Keratinocyte (primary cell): ENCODE measurements at places on chromosomes 12 and 14.

GRCh38 chr12:104360157-104360556, 56.6 kb downstream of the EID3 start:
- DNase-seq = no peak

GRCh38 chr14:72855913-72856312, 38.0 kb downstream of the DPF3 start:
- no peak for DNase-seq

DNA sequence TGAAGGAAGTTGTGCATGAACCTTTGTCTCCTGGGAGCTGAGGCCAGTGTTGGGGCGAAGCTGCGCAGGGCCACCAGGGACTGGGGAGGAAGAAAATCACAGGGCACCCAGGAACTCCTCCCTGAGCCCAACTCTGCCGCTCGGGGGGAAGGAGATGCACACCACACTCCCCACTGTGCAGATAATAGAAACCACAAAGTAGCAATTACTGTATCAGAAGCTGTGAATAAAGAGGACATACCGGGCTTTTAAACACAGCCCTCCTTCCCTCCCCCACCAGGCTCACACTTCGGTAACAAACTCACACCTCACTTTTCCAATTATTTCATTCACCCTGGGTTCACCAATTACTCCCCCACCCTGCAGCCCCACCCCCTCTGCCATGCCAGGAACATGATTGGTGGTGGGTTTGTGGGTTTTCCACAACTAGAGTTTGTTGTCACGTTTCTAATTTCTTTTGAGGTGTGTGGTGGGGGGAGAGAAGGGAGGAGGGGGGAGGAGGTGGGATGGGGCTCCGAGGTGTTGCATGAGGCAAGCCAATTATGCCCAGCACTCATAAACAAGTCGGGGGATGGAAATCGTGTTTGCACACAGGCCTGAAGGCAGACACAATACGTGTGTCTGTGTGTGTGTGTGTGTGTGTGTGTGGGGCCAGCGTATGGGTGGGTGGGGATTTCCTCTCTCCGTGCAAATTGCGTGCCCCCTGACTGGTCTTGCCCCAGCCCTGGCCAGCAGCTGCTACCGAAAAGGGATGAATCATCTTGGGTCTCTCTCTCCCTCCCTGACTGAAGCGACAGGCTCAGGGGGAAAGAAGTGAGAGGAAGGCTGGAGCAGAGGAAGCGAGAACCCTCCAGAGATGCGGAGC, 103.3 kb downstream of the RBM19 start:
- DNase-seq = no peak

- DNase-seq = no peak
Measured at GRCh38 chr12:89723276-89723675, 14.6 kb upstream of the ATP2B1 start.

- DNase-seq = no peak
Measured at GRCh38 chr14:68987653-68988036, 8.5 kb upstream of the ACTN1 start.

DNA sequence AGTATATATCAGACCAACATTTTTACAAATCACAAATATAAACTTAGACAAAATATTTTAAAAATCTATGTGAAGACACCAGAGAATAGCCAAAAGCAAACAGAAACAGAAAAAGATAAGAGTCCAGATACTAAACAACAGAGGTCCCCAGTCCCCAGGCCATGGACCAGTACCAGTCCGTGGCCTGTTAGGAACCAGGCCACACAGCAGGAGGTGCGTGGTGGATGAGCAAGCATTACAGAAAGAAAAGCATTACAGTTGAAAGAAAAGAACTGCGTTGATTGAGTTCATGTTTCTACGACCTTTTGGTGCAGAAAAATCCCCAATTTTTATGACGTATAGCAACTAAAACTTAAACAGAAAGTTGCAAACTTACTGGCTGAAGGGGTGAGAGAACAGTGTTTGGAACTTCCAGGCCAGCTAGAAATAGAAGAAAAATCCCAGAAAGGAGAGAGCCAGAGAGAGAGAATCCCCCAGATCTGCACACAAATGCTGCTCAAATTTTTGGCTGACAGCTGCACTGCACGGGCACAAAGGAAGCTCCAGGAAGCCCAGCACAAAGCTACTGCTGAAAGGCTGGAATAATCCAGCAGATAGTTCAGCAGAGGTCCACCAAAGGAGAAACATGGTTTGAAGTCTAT, 159.6 kb upstream of the C14orf180 start:
- DNase-seq = no peak

DNA sequence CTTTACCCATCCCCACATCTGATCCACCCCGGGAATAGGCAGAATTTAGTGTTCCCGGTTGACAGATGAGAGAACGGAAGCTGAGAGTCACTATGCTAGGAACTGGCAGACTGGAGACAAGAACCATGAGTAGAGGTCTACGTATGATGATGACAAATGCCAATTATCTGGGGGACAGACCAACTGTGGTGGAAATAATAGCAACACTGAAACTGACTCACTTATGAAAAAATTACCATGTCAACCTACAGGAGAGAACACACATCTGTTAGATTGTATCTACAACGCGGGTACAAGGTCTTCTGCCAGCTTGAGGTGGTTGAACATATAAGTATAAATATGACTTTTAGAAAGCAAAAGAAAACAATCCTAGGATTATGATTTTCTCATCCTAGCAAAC, 15.4 kb upstream of the SELPLG start:
- DNase-seq = no peak

DNA sequence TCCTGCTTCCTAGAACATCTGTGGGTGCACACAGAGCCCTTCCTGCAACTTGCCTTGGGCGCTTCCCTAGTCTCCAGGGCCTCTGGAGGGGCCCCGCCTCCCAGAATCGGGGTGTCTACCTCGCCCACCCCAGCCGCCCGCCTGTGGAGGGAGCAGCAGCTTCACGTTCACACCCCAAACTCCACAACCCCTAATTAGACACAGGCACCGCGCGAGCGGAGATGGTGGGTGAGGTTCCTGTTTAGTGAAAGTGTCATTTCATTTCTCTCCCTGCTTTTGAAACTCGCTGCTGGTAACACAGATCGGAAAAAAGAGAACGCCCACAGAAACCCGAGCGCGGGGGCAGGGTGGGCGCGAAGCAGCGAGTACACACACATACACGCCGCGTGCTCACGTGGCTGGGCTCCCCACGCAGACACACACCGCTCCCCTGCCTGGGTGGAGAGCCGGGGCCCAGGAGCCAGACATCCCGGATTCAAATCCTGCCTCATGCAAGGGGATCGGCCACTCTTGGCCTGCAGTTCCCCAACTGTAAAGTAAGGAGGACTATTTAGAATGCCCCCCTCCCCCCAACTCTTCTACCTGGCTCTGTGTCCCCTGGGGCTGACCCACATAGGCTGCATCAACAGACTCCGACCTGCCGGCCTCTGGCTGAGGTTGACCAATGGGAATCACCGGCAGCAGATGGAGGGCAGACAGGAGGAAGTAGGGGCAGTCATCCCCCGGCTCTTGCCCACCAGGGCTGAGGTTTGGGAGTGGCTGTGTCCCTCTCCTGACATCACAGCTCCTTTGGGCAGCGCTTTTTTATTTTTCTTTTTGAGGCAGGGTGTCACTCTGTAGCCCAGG, 79.2 kb upstream of the NCOR2 start:
- DNase-seq = no peak

DNA sequence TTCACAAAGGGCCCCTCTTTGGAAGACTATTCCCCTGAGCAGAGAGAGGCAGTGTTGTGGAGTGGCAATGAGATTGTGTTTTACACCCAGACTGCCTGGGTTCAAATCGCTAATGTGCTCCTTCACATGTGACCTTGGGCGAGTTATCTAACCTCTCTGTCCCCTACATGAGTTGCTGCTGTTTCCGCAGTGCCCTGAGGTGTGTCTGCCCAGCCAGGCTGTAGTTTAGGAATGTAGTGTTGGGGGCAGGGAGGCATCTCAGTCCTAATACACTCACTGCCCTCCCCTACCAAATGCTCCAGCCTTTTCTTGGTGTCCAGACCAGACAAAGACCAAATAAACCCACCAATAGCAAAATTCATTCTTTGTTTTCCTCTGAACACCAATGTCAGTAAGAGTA, 78.6 kb downstream of the SLC24A4 start:
- DNase-seq = no peak

DNA sequence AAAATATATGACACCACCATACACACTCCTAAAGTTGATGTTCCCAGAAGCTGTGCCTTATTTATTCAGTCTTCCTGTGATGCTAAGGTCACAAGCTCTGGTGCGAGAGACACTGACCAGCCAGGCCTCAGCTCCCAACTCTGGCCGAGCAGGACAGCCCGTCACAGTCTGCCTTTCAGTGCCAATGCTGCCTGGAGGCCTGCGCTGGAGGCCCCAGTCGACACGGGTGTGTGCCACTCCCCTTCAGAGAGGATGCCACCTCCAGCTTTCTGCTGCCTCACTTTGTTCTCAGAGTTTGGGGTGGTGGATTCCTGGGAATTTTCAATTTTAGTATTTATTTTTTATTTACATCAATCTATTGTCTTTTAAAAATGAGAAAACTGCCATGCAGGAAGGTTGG, 7.3 kb upstream of the PAPLN start:
- DNase-seq = no peak

DNA sequence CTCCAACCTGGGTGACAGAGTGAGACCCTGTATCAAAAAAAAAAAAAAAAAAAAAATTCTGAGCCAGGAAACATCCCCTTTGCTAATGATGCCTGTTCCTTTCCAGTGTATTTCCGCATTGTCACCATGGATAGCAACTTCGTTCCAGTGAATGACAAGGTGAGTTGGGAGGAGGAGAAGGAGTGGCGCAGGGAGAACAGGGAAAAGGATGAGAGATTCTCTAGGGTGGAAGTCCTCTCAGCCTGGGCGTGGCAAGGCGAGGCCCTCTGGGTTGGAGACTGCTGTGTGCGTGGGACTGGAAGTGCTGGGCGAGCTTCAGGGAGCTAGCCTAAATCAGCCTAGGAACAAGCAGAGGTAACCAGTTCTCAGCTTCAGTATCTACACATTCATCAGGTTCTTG, 7.2 kb downstream of the A2ML1 start:
- no peak for DNase-seq

DNA sequence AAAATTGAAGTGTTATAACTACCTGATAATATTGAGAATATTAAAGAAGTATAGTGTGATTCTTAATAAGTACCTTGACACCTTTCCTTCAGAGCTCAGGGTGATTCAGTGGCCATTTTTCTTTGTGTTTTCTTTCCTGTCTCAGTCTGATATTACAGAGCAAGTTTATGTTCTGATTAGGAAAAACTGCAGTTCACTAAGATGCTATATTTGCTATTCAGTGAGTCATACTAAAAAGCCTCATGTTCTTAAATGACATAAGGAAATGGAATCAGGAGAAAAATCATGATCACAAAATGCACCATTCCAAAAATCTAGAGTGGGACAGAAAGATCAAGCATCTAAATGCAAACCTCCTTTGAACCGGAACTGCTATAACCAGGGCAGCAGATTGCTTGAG, 390.6 kb upstream of the ATP2B1 start:
- DNase-seq = no peak

DNA sequence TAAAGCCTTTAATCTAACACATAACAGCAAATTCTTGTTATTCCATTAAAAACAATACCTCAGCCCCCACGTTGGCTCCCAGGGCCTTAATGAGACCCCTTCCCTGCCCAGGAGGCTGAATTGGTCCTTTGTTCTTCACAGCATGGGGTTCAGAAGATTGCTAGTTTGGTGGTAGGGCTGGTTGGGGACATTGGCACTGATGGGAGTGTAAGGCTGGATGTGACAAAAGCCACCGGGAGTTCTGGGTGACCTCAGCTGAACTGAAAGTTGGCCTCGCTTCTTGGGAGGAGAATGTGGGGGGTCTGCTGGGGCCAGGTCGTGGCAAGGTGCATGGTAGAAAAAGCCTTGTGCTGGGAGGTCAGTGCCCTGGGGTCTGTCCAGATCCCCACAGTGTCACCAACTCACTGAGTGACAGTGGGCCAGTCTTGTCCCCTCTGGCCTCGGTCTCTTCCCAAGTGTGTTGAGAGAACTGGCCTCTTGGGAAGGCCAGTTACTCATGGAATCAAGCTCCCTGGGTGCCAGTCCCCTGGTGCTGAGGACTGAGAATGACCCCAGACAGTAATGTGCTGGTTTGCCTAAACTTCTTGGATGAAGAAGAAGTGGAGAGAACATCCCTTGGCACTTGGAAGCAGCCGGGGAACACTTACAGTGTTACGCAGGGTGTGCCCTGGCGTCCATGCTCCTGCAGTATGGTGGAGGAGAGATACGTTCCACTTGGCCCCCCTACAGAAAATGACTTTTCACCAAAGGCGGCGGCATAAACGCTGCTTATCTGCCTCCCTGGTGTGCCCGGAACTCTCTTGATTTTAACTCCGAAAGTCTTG, 283.7 kb upstream of the RTL1 start:
- DNase-seq = no peak

- DNase-seq = no peak
Measured at GRCh38 chr12:93376436-93377251, 1.1 kb upstream of the NUDT4 start.

GRCh38 chr14:82421286-82421685, 887.6 kb upstream of the SEL1L start:
- no peak for DNase-seq

- no peak for DNase-seq
Measured at GRCh38 chr14:89616425-89616824, 199.4 kb upstream of the FOXN3 start.

DNA sequence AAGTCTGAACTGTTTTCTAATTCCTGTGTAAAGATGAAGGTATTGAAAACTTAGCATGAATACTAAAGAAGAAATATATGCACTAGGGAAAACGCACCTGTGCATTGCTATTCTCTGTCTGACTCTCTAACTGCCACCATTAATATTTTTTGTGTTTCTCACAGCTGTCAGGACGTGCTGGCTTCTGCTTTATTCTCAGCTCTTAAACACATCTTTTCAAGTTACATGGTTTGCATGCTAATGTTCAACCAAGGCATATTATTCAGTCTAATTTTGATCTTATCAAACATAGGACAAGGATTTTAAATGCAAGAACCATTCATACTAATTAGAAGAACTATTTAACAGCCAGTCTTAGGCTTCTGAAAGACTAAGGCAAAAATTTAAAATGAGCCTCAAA, 187.4 kb downstream of the KLHL28 start:
- no peak for DNase-seq

GRCh38 chr12:110992909-110993308, 72.5 kb upstream of the MYL2 start:
- DNase-seq = no peak

- no peak for DNase-seq
Measured at GRCh38 chr12:122860040-122860853, 25.0 kb downstream of the HIP1R start.

GRCh38 chr12:121561009-121561395, 19.8 kb downstream of the KDM2B start:
- no peak for DNase-seq

- DNase-seq = no peak
Measured at GRCh38 chr12:53591301-53592206, 34.6 kb downstream of the ATF7 start.

- no peak for DNase-seq
Measured at GRCh38 chr12:72110937-72111650, 161.1 kb upstream of the TRHDE start.
